ENCODE measurements at places on chromosomes 5 and 9. TPM values are rescaled to one million over a fixed set of nuclear protein-coding genes. Genes with fewer than 3 reads are reported as not detected.

GRCh38 chr5:39461007-39461682, 36.4 kb upstream of the DAB2 start:
- no peak for DNase-seq

DNA sequence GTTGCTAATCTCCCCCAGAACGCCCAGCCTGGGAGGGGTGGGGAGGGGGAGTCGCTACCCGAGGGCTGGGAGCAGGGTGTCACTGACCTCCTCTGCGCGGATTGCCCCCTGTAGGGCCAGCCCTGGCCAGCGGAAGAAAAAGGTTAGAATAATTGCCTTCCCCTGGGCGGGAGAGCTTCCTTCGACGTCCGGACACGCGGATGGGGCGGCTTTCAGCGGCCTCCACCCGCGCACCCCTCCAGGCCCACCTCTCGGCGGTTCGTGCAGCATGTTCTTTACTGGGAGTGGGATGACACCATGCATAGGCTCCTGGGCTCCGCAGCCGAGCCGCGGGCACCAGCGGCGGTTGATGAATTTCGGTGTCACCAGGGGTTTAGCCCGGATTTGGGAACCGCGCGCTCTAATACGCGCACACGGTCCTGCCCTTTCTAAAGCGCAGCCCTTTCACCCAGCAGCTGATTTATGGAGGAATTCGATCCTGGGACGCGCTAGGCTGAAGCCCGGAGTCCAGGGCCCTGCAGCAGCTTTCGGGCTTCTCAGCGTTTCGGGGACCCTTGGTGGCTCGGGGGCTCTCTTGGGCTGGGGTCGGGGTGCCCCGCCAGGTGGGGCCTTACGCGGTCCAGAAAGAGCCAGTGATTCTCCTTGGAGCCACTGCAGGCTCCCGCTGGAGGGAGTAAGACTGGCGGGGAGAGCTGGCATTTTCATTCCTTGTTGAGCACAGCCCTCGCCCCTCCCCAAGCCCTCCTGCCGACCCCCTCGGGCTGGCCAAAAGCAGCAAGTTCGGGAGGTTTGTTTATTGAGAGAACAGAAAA, 10.1 kb downstream of the LMX1B start:
- DNase-seq, result peak; percentile 89

DNA sequence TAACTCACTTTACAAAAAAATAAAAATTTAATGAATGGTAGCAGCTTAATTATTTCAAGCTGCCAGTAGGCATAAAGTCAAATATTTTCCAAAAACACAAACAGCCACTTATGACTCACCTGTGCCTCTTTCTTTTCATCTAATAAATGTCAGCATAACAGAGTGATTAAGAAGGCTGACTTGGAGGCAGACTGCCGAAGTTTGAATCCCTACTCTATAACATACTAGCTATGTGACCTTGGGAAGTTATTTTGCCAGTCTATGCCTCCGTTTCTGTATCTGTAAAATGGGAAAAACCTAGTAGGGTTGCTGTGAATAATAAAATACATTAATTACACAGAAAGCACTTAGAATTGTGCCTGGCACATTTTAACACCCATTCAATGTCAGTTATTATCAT, 33.8 kb downstream of the FANCC start:
- no peak for DNase-seq

DNA sequence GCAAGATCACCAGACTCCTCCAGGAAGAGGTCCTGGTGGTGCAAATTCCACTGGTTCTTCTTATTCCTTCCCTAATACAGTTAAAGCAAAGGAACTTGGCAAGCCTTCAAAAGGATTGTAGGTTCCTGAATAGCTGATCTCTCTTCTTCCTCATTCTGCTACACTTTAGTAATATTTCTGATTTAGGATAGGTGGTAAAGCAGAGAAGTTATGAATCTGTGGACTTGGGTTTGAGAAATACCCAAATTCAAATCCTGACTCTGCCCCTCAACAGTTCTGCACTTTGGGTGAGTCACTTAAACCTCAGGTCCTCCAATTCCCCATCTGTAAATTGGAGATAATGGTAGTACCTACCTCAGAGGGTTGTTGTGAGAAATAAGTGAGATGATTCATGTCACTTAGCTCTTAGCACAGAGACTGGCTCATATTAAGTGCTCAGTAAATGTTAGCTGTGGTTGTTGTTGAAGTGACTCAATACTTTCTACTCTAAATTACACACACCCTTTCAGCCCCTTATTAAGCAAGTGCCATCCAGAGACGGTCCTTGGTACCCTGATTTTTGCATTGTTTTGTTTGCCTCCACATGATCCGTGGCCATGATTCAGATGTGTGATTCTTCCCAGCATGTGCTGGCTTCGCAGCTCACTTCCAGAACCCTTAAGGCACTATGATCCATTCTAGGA, 5.2 kb downstream of the SH3RF2 start:
- no peak for DNase-seq

DNA sequence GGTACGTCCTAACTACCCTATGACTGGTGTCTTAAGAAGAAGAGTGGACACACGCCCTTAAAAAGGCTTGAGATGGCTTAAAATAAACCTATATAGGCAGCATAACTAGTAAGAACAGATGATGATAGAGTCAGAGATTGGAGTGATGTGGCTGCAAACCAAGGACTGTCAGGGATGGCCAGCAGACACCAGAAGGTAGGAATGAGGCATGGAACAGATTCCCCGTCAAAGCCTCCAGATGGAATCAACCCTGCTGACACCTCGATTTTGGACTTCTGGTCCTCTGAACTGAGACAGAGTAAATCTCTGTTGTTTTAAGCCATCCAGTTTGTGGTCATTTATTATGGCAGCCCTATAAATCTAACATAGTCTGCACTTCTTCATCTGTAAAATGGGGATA, 7.4 kb downstream of the TMOD1 start:
- no peak for DNase-seq

GRCh38 chr9:137813651-137814415, 63.7 kb upstream of the CACNA1B start:
- DNase-seq, result peak; percentile 52

- DNase-seq, result no peak
Observed at GRCh38 chr5:104189909-104190308, 627.3 kb upstream of the NUDT12 start.

DNA sequence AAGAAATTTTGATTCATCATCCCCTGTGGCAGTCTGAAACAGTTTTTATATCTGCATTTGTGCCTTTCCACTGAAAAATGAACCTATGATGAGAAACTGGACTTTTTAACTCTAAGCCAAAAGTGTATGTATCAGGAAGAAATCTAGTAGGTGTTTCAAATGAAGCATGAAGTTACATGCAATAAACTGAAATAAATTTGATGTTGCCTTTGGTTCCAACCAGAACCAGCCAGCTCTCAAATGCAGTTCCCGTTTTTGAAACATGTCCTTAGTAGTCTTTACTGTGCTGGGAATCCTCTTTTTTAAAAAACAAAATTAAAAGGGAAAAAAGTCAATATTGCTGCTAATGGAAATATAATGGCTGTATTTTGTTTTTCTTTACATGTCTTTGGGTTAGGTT, 43.9 kb downstream of the HACD4 start:
- DNase-seq, result no peak

GRCh38 chr5:33311893-33312292, 128.9 kb upstream of the TARS1 start:
- DNase-seq, result no peak

- no peak for DNase-seq
Observed at GRCh38 chr5:143011585-143011984, 241.4 kb downstream of the ARHGAP26 start.

GRCh38 chr5:108642170-108642906, 105.4 kb upstream of the FER start:
- peak; percentile 49 for DNase-seq

DNA sequence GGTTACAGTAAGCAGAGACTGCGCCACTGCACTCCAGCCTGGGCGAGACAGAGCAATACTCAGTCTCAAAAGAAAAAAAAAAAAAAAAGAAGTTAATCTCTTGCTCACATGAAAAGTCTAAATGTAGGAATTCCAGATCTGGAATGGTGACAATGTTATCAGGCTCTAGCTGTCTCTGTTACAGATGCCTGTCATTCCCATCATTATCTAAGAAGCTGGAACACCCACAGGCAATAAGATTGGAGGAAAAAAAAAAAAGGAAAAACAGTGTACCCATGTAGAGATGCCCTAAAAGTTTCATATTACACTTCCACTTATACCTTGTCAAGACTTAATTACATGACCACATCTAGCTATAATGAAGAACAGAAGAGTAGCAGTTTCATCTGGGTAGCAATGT, 38.2 kb downstream of the PTBP3 start:
- DNase-seq, result no peak

DNA sequence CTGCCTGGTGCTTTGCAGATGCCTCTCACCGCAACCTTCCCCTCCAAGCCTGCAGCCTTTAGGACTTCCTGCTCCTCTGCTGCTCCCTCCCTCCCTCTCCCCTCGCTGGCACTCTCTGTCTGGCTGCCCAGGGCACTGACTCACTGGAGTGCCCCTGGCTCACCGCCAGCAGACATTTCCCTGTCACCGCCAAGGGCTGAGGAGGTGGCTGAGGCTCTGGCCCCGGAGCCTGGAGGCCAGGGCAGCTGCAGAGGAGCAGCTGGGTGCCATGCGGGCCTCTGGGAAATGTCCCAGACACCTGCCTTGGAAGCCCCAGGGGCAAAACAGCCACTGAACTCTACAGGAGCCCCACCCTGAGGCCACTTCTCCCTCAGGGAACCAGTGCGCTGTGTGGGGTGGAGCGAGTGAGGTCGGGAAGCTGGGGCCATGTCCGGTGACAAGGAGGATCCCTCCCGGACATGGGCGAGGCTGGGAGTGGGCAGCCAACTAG, 53.4 kb downstream of the TENT4A start:
- DNase-seq, result no peak

DNA sequence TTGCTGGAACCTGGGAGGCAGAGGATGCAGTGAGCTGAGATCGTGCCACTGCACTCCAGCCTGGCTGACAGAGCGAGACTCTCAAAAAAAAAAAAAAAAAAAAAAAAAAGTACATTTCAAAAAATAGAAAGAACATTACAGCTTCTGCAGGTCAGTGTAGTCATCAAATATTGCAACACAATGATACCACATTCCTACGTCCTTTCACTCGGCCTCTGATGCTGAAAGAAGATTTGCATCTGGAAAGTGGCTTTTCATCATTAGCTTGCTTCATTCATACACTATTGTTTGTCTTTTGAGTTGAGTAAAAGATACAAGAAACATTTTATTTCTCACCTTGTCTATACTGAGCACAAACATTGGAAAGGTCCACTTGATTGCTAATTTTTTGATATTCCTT, 59.6 kb upstream of the CPLANE1 start:
- no peak for DNase-seq

GRCh38 chr5:164207646-164208045, 702.2 kb downstream of the MAT2B start:
- no peak for DNase-seq

- DNase-seq, result no peak
Observed at GRCh38 chr5:126178521-126178920, 244.7 kb upstream of the GRAMD2B start.

DNA sequence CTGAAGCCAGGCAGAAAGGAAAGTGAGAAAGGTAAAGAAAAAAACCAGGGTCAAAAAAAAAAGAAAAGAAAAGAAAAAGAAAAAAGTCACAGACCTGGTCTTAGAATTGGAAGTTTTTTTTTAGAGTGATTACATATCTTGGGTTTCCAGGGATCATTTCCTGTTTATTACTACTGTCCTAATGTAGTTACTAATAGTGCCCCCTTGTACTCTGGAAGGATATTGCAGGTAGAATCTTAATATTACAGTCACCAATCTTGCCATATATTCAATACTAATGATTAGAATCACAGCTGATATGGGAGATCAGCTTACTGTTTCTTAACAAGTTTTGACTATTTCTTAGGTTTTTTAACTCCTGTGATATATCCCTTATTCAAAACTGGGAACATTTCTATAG, 543.2 kb upstream of the CDH6 start:
- peak; percentile 5 for DNase-seq

DNA sequence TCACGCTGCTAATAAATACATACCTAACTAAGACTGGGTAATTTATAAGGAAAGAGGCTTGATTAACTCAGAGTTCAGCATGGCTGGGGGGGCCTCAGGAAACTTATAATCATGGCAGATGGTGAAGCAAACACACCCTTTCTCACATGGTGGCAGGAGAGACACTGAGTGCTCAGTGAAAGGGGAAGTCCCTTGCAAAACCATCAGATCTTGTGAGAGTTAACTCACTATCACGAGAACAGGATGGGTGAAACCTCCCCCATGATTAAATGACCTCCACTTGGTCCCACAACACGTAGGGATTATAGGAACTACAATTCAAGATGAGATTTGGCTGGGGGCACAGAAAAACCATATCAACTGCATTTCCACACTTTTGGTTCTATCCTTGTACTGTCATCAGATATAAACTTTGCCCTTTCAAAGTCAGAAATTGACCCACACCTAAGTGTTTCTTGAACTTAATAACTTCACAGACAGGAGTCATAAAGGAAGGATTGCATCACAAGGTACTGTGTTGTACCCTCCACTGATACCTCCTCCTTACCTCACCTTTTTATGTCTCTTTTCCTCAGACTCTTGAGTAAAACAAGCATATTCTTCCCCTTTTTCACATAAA, 319.1 kb upstream of the PIK3R1 start:
- no peak for DNase-seq

GRCh38 chr5:77316871-77317661, 106.6 kb downstream of the PDE8B start:
- DNase-seq, result no peak

DNA sequence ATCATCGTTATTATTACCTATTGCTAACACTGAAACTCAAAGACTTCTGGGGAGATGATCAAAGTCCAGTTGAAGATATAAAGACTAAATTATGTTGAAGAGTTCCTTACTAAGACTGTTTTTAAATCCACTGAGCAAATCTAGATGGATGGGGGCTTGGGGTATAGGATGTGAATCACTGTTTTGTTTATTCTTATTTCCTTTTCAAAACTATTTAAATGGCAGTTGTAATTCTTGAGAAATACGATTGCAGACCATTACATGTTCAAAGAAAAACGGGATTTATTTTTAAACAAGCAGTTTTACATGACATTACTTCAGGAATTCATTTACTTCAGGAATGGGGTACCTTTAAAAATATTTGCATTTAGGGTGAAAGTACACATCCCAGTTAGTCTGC, 4.3 kb downstream of the RASGRF2 start:
- DNase-seq, result no peak

- DNase-seq, result no peak
Observed at GRCh38 chr9:96009690-96010472, 134.4 kb downstream of the ERCC6L2 start.

DNA sequence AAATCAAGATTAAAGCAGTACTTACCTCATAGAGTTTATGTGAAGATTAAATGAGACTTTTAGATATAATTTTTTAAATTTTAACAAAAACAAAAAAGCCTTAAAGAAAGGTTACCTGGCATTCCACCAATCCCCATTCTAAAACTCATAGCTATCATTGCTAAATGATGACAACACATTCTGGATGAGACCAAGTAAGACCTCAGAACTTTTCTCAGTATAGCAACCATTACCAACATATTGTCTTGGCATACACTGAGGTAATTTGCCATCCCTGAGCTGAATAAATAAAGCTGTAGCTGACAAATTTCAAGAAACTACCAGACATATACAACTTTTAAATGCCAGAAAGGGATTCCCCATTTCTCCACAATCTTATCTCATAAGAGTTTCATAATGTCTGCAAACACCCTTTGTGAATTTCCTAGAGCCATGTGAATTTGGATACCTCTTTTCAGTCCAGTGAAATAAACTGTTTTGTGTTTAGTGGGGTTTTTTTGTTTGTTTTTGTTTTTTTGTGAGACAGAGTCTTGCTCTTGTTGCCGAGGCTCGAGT, 29.5 kb downstream of the RANBP3L start:
- DNase-seq, result no peak

Gene SCGB3A2
- total RNA-seq, result 51.2 TPM

Gene PDZD2
- total RNA-seq, result 3.6 TPM

Gene DDX46
- 27.9 TPM for total RNA-seq

Gene ZNG1F
- total RNA-seq, result 10.1 TPM

Gene IL13
- total RNA-seq, result not detected

Data from H7 (cell line).